Islet precursor cell (in vitro differentiated cells): ENCODE measurements at places on chromosomes 12 and 14.

DNA sequence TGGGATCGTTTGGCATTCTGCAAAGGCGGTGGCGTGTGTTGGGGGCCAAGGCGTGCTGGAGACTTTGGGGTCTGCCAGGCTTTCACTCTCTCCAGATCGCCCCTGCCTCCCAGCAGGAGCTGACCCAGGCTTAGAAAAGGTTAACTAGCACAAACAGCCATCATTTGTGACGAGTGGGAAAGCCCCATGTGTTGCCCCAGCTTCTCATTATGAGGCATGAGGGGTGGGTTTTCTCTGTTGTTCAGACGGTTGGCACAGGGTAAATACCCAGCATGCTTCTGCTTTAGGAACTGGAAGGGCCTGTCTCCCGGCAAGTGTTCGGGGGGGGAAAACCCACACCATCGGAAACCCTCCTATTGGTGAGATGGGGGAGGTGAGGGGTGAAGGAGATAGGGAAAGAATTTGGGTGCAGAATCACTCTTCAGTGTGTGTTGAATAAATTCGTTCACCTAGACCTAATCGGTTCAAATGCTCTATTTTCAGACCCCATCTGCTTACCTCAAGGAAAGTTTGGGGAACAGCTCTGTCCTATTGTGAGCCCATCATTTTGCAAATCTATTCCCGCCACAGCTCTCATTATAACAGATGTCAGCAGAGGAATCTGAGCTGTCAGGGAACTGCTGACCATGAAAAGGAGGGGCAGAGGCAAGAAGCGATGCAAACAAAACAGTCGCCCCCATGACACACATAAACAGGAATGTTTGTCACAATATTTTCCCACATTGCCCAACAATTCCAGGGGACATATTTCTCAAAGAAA, 34.7 kb upstream of the C12orf42 start:
- DNase-seq, result no peak

DNA sequence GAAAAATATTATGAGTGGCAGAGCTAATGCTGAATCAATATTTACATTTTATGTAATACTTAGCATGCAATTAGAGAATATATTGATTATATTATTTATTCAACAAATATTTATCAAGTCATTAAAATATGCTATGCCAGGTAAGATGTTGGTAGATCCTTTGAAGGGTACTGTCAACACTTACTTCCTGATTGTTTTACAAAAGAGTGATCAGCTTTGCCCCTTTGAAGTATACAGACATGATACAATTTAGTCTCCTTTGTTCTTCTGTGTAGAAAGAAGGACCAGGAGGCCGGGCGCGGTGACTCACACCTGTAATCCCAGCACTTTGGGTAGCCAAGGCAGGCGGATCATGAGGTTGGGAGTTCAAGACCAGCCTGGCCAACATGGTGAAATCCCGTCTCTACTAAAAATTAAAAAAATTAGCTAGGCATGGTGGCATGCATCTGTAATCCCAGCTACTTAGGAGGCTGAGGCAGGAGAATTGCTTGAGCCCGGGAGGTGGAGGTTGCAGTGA, 73.9 kb upstream of the IFNG-AS1 start:
- DNase-seq, result no peak

DNA sequence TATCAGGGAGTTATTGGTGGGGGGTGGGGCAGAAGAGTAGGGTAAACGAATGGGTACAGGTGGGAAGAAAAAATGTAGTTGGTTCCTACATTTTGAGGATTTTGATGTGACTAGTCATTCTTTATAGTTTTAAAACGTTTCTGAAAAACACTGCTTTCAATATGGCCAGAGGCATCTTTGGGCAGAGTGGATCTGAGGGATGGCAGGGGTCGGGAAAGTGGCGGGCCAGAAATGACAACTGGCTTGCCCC, 527 bp upstream of the ATP23 start:
- DNase-seq, result no peak

GRCh38 chr14:99272899-99273765, 1.1 kb upstream of the BCL11B start:
- DNase-seq, result peak; percentile 94

GRCh38 chr12:81987371-81987770, 228.2 kb upstream of the PPFIA2 start:
- DNase-seq, result no peak

DNA sequence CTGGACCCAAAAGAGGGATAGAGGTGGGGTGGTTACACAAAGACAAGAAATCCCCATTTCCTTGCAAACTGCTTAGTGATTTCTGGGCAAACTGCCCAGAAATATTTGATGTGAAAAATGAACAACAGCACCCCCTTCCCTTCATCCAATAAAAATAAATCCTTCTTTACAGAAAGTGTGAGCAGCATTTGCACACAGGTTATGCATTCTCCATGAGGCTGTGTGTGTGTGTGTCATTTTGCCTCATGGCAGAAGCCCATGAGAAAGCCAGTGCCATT, 17.2 kb upstream of the NRXN3 start:
- DNase-seq, result no peak

DNA sequence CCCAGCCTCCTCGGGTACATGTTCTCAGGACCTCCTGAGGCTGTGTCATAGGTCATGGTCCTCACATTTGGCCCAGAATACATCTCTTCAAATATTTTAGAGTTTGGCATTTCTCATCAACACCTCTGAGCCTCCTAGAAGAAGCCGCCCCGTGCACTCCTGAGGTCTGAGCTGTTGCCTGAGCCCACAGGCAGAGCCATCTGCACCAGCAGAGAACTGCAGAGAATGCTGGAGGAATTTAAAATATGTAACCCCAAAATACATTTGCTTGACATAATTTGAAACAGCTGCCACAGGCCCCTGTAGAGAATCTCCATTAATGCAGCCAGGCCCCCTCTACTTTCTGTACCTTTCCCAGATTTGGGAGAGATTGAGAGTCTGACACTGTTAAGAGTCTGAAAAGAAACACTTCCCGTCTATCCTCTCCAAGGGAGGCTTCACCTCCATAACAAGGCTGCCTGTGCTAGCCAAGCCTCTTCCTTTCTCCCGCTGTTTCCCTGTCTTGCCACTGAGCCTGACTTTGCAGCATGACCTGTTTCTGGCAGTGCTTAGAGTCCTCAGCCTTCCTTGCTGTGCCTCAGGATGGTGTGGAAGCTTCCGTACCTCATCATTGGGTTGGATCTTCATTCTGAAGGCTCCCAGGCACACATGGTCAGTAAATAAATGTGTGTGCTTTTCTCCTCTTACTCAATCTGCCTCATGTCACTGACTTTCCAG, 95.4 kb upstream of the SFSWAP start:
- DNase-seq, result no peak

GRCh38 chr12:57810450-57810849, 8.1 kb downstream of the AVIL start:
- no peak for DNase-seq

DNA sequence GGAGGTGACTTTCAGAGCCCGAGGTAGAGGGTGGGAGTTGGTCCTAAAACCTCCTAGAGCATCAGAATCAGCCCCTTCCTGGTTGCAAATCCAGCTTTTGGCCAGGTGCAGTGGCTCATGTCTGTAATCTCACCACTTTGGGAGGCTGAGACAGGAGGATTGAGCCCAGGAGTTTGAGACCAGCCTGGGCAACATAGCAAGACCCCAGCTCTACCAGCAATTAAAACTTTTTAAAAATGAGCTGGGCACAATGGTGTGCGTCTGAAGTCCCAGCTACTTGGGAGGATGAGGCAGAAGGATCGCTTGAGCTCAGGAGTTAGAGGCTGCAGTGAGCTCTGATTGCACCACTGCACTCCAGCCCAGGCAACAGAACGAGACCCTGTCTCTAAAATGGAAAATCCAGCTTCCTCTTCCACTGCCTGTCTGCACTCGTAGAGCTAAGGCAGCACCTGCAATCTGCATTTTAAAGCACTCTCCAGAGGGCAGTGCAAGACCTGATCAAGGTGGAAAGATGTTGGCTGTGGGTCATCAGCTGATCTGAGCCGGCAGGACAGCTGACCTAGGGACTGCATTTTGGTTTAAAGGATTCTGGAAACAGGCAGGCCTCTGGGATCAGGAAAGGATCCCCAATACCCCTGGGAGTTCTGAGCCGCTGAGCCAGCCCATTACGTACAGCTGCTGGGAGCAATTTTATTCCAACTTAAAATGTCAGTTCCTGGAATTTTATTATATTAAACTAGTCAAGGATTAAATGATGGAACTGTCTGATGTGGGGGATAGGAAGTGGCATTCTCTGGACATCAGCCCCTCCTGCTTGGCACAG, 1.8 kb upstream of the TESC start:
- no peak for DNase-seq

- DNase-seq, result no peak
Observed at GRCh38 chr14:49962621-49963020, 69.7 kb downstream of the ARF6 start.

DNA sequence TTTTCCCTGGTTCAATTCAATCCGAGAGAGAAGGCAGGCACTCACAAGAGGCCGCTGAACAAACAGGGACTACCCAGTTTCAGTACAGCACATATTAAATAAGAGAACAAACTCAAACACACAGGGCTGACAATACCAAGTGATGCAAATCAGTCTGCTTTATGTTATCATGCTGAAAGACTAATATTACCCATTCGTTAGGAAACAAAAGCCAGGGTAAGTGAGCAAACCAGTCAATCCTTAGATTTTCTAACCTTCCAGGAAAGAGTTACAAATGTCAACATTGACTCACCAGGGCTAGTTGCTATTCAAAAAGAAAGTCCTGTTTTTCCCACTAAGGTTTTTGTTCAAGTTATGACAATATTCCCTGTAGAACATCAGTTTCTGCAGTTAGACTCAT, 246.2 kb downstream of the C12orf42 start:
- no peak for DNase-seq

DNA sequence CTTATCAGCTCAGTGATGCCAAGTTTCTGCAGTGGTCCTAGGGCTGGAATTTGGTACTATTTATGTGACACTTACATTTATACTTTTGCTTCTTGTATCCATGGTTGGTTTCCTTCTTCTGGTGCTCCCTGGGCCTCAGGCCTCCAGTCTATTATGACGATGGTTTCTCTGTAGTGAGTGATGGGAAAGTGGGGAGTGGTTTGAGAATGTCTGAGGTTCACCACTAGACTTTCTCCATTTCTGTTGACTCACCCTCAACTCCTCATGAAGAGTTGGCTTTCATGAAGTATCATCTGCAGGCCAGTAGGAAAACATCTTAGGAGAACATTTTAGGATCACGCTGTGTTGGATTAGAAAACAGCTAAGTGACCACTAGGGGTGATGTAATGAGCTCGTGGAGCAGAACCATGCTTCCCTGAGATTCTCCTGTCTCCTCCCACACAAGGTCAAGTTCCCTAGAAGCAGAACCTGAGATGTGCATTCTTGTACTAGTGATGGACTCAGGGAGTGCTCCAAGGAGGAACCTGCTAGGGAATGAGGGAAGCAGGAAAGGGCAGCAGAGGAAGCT, 32.1 kb downstream of the RPH3A start:
- DNase-seq, result peak; percentile 49

GRCh38 chr14:90383731-90384542, 12.9 kb upstream of the CALM1 start:
- peak; percentile 79 for DNase-seq

DNA sequence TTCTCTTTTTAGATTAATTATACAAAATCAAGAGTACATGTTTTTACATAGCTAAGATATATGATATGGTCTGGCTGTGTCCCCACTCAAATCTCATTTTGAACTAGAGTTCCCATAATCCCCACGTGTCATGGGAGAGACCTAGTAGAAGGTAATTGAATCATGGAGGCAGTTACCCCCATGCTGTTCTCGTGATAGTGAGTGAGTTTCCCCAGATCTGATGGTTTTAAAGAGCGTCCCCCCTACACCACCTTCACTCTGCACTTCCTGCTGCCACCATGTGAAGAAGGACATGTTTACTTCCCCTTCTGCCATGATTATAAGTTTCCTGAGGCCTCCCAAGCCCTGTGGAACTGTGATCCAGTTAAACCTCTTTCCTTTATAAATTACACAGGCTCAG, 21.4 kb upstream of the DRAM1 start:
- DNase-seq, result no peak

GRCh38 chr12:3216726-3217682, 139.8 kb downstream of the TSPAN9 start:
- no peak for DNase-seq

DNA sequence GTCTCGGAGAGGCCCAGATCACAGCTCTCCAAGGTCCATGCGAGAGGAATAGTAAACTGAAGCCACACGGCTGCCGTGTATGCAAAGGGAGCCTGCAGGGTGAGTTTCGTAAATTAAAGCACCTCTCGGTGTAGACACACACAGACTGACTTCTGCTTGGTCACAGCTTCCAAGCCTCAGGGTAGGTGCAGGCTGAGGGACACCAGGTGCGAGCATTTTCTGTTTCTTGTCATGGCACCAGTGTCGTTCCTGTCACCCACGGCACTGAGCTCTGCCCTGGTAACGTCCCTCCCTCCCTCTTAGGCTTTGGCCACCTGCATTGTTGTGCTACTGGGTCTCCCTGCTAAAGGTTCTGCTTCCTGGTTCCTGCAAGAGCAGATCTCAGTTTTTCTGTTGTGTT, 76.2 kb upstream of the DYNC1H1 start:
- no peak for DNase-seq

DNA sequence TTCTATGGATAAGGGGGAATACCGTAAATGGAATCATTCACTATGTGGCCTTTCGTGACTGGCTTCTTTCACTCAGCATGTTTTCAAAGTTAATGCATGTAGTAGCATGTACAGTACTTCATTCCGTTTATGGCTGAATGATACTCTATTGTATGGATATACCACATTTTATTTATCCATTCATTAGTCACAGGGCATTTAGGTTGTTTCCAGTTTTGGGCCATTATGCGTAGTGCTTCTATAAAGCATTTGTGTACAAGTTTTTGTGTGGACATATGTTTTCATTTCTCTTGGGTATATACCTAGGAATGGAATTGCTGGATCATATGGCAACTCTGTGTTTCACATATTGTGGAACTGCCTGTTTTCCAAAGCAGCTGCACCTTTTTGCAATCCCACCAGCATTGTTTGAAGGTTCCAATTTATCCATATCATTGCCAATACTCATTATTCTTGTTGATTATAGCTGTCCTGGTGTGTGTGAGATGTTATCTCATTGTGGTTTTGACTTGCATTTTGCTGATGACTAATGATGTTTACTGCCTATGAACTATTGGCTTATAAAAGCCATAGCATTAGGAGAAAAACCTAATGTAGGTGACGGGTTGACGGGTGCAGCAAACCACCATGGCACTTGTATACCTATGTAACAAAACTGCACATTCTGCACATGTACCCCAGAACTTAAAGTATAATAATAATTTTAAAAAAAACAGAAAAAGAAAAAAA, 45.5 kb downstream of the ATF7IP start:
- DNase-seq, result no peak

GRCh38 chr12:131123817-131124216, 170.1 kb downstream of the ADGRD1 start:
- peak; percentile 49 for DNase-seq

- DNase-seq, result no peak
Observed at GRCh38 chr12:112307317-112308011, 74.8 kb downstream of the HECTD4 start.
